SHP77 treated with DMSO at 0.1 percent for 48 hours (cell line): ENCODE measurements at places on chromosomes 1 and 21.

DNA sequence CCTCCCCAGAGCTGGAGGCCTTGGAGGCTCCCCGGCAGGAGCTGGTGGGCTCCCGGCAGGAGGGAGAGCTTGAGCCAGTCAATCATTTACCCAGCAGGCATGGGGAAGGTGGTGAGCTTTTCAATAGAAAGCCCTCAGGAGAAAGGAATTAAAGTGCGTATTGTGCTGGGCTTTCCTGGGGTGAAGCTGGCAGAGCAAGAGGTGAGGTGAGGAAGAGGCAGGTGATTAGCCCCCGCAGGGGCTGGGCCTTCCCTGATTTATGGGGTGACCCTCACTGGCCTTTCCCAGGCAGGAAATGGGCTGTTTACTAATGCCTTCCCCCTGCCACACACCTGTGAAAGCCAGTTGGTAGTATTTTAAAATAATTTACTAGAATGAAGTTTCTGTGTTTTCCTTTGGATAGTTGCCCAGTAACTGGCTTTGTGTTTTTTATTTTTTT is 25.8 kb downstream of the CLDN14 start:
- no peak for DNase-seq

DNA sequence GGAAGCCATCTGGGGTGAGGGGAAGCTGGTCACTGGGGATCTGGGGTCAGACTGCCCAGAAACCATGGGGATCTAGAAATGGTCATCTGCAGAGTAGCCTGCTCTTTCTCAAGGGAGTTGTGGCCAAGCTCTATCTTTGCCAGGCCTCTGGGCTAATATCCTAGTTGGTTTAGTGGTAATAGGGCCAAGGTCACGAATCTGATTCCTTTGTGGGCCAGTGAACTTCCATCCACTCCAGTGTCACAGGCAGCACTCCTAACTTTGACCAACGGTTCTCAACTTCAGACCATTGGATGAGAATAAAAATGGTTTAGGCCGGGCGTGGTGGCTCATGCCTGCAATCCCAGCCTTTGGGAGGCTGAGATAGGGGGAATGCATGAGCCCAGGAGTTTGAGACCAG is 28.1 kb upstream of the PPP2R5A start:
- DNase-seq, result no peak

DNA sequence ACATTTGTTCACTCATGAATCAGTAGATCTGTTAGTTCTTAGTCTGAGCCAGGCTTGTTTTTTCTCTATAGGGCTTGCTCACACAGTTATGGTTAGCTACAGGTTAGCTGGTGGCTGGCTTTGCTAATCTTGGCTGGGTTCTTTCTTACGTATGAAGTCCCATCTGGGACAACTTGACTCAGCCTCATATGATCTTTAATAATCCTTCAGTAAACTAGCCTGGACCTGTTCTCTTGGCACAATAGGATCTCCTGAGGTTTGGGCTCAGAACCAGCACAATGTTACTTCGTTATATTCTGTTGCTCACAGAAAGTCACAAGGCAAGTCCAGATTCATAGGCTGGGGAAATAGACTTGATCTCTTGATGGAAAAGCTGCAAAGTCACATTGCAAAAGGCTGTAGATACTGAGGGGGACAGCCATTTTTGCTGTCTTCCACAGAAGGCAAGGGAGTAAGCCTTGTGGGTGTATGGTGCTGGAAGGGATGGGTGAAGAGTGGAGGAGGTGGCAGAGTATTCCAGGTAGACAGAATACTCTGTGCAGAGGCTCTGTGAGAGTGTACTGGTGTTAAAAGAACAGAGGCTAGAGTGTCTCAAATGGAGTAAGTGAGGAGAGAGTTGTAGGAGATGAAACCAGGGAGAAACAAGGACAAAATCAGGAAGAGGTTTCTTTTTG is 24.4 kb downstream of the EFCAB7 start:
- DNase-seq, result no peak

- DNase-seq, result no peak
Measured at GRCh38 chr1:156276532-156276931, 6.1 kb downstream of the SMG5 start.

DNA sequence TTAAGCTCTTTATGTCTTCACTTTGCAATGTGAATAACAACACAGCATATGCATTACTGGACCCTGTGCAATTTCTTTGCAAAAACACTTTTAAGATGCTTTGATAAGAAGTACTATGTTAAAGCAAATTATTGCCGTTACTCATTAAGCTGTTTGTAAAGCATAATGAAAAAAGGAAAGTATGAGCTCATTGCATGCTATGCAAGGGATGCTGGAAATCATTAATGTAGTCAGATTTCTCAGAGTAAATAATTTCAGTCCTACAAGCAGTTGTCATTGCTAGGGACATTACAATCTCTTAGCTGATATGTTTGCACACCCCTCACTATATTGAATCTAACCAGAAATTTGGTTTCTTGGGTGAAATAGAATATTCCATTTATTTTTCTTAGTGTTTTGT is 982.5 kb upstream of the ADGRL2 start:
- no peak for DNase-seq

DNA sequence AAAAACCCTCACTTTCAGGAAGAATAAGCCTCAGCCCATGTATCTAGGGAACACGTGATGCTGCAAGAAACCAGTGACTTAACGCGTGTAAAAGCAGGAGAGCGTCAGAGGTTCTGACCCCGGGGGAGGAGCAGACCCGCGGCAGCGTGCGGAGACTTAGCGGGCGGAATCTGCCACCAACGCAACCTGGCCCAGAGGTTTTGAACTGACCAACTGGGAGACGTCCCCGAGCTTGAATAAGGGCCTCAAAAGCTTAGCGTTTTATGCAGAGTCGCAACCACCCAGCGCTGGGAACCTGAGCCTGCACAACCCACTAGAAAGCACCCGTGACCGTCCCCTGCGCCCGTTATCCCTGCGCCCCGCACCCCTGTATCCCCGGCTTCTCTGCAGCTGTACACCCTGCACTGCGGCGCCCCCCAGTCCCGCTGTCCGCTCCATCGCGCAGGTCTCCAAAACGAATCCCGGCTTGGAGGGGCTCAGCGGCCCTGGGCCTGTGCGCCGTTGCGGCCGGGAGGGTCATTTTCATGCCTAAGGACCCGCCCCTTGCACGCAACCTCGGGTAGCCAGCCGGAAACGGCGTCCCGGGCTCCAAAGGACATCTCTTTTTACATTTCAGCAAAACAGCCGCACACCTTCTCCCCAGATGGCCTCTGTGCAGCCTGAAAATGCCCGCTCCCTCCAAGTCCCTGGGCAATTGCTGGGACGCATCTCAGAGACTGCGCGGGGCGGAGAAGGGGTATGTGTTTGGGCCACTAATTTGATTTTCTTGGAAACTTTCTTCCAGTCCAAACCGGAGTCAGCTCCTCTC is 29.4 kb upstream of the TRIM17 start:
- no peak for DNase-seq

GRCh38 chr1:169163059-169163458 is 56.6 kb downstream of the ATP1B1 start:
- DNase-seq, result no peak

DNA sequence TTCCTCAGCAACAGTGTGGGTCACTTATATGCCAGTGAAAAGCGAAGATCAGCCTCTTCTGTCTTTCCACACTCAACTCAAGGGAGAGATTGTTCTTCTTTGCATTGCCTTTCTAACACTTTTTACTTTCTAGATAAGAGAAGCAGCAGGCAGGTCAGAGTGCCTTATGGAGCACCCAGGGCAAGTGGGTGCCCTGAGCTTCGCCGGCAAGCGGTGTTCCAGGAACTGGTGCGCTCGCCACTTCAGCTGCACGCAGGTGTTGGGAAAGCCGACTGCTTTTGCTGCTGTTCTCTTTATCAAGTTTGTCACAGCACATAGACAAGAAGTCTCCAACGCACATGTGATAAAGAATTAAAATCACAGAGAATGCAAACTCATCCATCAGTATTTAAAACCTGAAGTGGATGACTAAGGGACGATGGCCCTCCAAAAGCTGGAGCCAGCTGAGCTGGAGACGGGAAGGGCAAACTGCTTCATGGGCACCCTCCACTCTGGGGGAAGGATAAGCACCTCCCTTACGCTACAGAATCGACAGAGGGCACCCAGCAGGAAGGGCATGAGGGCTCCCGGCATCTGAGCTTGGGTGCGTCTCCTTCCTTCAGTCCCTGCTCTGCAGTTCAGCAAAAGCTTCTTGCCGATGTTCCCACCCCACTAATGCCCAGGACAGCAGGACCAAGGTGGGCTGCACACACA is 20.7 kb downstream of the UBE2G2 start:
- DNase-seq, result no peak

DNA sequence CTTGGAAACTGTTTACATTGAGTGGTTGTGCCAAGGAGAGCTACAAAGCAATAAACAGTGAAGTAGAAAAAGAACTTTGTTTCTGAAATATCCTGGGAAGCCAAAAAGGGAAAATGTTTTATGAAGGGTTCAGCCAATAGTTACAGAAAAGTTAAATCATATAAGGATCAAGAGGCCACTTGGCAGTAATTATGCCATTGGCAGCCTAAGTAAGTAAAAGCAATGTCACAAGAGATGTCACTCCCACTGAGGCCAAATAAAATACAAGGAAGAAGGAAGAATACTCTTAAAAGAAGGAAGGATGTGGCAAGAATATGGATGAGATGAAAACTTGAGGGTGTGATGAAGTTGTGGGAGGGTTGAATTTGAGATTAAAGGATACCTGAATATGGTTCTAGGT is 45.2 kb downstream of the EDEM3 start:
- DNase-seq, result no peak

DNA sequence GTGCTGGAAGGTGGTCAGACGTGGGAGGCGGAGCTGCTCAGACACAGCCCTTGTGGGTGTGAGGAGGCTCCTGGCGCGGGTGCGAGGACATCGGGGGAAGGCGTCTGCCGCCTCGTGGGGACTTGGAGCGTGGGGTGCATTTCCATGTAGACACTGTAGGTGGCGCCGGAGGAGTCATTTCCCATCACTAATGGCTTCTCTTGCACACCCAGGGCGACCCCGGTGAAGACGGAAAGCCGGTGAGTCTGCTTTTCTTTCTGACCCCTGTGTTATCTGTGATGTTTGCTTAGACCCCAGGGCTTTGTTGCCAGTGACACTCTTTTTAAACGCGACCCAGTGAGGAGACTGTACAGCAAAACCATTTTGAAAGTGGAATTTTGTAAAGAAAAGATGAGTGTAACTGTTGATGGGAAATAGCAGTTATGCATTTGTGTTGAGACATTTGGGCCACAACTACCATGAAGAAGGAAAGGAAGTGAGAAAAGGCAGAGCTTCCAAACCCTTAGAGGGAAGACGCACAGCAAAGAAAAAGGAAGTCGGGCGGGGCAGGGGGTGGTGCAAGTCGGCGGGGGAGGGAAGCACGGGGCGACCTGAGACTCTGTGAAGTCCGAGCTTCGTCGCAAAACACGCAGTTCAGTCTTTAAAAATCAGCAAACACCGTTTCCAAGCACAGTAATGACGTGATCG is 64.0 kb downstream of the SLC19A1 start:
- no peak for DNase-seq

DNA sequence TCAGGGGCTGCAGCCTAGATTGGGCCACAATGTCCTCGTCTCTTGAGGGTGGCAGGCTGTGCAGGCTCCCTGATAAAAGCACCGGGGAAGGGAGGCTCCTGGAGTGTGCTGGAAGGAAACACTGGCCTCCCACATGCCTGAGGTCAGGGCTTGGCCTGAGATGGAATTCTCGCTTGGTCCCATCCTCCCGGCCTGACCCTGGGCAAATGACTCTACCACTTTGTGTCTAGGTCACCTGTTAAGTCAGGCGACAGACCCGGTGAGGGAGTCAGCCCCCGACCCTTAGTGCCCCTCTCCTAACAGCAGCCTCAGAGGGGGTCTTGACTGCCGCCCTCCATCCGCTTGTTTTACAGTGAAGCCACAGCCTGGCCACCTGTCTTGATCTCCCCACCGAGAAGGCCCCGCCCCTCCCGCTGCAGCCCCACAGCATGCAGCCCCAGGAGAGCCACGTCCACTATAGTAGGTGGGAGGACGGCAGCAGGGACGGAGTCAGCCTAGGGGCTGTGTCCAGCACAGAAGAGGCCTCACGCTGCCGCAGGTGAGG is 2.5 kb downstream of the SMIM1 start:
- no peak for DNase-seq

DNA sequence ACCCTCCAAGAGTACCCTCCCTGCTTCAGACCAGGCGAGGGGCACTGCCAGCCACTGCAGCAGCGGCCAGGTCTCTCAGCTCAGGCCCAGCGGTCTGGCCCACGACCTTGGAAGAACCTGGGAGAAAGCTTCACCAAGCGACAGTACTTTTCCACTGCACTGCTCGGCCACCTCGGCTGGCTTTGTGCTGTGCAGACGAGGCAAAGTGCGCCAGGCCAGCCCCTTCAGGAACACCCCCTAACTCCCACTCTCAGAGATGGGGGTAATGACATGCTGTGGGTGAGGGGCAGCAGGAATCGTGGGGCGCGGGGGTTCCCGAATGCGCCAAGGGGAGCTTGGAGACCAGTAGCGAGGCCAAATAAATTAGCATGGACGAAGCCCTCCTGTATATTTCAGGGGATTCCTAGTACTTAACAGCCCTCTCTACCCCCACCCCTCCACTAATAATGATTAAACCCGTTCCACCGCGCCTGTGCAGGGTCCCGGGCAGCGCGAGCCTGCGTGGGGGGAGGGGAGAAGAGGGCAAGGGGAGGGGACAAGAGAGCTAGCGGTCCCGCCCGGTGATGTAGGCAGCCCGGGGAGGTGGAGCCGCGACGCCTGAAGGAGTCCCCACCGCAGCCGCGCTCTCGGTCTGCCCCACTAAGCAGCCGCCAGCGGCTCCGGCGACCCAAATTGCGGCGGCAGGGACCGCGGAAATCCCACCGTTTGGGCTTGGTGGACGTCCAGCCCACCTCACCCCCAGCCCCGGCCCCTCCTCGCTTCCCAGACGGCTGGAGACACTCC is at the start of gene FAM43B:
TSS of gene FAM43B (plus strand) at position 629 of the 783 bp plus-strand sequence. CDS start 401 bp downstream, outside the sequence.
- no peak for DNase-seq

DNA sequence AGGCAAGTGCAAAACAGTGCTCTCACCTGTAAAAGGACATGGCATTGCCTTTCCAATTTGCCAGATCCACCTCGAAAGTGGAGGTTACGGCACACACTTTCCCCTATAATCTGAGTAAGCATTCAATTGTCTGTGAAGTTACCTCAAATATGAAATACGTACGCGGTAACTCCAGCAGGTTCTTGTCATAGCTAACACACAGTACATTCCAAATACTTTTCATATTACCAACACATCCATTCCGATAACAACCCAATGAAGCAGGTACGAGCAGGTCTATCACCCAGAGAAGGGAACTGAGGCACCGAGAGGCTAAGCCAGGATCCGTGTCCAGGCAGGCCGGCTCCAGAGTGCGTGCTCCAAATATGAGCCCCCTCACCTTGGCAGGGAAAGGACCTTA is 46.8 kb upstream of the LPAR3 start:
- DNase-seq, result no peak

DNA sequence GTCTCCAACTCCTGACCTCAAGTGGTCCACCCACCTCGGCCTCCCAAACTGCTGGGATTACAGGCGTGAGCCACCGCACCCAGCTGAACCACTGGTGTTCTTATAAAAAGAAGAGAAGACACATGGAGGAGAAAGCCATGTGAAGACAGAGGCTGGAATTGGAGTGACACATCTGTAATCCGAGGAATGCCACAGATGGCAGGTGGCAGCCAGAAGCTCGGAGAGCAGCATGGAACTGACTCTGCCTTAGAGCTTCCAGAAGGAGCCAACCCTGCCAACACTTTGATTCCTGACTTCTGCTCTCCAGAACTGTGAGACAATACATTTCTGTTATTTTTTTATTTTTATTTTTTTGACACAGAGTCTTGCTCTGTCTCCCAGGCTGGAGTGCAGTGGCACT is 59.0 kb upstream of the ATP2B4 start:
- DNase-seq, result no peak

- no peak for DNase-seq
Measured at GRCh38 chr1:15747378-15747777, 5.1 kb downstream of the TMEM82 start.

GRCh38 chr1:35488336-35488735 is 68.9 kb downstream of the KIAA0319L start:
- no peak for DNase-seq

- DNase-seq, result no peak
Measured at GRCh38 chr1:229167318-229167717, 103.6 kb upstream of the RAB4A start.
